ENCODE measurements at places on chromosomes 1 and 21.

GRCh38 chr21:43273708-43274021 lies 104.9 kb downstream of the CRYAA start:
- DNase-seq: no peak

DNA sequence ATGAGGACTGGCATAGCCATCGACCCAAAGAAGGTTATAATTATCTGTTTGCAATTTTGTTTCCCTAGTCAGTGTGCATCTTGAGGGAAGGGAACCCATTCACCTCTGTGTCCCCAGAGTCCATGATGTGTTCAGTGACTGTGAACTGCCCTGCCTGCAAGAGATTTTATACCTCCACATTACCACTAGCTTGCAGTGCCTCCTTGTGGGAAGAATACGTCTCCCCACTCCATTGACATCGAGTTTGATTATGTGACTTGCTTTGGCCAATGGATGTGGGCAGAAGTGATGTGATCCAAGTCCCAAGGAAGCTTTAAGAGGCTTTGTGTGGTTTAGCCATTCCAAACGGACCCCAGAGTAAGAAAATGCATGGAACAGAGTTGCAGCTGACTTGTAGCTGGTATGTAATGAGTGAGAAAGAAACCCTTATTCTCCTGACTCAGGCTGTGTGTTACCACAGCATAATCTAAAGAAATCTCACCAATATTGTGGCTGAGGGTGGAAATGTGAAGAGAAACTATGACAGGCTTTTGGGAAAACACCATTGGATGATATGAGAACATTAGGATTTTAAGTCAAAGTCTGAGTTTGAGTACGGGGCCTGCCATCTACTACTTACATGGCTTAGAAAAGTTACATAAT lies 47.8 kb upstream of the NRDC start:
- DNase-seq: peak; percentile 79

DNA sequence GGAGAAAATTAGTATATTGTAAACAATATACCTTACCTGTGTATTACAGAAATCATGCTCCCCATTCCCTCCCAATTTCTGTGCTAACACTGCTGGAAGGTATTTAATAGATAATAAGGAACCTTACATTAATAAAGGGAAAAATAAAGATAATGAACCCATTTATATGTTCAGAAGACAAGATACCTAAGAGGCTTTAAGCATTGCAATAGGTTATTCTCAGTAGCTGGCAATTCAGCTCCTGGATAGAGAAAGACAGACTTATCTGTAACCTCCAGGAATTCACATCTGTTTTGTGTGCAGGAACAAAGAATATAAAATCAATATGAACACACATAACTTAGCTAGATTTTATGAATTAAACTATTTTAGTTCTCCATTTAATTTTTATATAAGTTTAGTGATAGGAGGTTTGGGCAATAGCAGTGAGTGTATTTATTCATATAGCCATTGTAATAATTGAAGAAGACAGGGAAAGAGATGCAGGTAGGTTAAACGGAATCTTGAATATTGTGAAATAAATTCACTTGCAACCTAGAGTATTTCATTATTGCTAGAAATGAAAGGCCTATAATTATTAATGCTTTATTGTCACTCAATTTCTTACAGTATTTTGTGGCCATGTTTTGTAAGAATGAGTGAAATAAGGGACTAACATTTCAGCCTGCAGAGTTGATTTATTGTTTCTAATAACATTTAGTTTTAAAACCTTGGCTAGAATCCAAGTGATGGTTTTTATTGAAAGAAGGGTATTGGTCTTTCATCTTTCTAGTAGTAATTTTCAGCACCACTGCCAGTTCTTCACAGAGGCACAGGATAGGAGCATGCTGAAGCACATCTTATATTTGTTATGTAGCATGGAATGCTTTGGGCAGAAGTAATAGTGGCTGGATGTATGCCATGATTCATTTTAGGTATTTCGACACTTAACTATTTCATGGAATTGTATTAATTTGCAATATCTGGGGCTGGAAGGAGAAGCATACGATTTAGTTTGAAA lies 1.5 kb downstream of the XPR1 start:
- no peak for DNase-seq

- peak; percentile 35 for DNase-seq
Measured at GRCh38 chr1:53108646-53109580, 33.5 kb downstream of the SLC1A7 start.

- no peak for DNase-seq
Measured at GRCh38 chr1:239893127-239893731, 198.5 kb upstream of the FMN2 start.

DNA sequence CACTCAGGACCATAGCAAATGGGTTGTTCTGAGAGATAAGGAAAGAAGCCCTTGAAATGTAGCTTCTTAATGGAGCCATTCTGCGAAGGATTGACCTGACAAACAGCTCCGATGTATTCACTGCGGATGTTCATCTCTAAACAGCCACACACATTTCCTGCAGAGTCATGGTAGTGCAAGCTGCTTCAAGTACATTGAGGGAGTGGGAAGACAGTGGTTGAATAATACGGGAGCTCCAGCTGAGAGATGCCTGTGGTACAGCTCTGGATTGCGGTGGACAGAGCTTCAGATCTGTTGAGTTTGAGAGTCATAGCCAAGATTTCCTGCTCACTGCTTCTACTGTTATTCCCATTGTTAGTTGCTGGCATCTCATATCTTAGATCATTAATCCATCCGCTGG lies 86.6 kb downstream of the ZBTB18 start:
- DNase-seq: no peak

- no peak for DNase-seq
Measured at GRCh38 chr1:68516066-68516465, 19.2 kb upstream of the DEPDC1 start.

GRCh38 chr21:42736646-42737350 lies 83.4 kb downstream of the PDE9A start:
- DNase-seq: no peak

Data from mesendoderm (in vitro differentiated cells).